Stimulated activated CD8-positive, alpha-beta memory T cell treated with anti-CD3 and anti-CD28 coated beads, Interleukin-7, amount 100 ng/mL, for 1 hour (primary cell): ENCODE measurements at places on chromosomes 3 and 15.

GRCh38 chr3:174377096-174377495, 482.0 kb upstream of the NAALADL2 start:
- DNase-seq = no peak

- DNase-seq = no peak
These were observed 171.8 kb downstream of the FEZF2 start for GRCh38 chr3:62201438-62202035.

DNA sequence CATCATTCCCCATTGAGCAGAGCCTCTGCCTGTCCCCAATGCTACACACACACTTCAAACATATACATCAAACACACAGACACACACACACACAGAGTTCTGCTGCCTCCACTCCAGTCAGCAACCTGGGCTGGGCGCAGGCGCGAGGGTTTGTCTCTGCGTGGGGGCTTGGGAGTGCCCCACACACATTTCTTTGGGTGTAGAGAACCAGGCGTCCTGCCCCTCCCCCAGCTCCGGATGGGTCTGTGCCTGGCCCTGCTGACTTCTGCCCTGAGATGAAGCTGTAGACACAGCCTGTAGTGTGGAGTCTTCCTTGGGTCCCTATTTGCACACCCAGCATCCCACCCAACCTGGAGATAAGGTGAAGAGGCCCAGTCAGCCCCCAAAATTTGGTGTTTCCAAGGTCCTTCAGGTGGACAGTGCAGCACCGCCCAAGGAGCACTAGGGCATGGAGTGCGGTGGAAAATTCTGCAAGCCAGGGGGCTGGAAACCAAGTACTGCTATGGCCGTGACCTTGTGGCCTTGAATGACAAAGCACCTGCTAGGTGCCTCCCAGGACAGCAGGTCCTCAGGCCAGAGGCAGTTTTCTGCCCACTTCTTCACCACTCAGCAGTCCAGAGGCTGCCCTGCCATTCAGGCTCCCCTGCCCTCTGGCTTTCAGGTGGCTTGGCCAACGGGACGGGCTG, 26.8 kb downstream of the FBXW12 start:
- DNase-seq = no peak

GRCh38 chr15:83098079-83098478, 9.4 kb upstream of the TM6SF1 start:
- no peak for DNase-seq

DNA sequence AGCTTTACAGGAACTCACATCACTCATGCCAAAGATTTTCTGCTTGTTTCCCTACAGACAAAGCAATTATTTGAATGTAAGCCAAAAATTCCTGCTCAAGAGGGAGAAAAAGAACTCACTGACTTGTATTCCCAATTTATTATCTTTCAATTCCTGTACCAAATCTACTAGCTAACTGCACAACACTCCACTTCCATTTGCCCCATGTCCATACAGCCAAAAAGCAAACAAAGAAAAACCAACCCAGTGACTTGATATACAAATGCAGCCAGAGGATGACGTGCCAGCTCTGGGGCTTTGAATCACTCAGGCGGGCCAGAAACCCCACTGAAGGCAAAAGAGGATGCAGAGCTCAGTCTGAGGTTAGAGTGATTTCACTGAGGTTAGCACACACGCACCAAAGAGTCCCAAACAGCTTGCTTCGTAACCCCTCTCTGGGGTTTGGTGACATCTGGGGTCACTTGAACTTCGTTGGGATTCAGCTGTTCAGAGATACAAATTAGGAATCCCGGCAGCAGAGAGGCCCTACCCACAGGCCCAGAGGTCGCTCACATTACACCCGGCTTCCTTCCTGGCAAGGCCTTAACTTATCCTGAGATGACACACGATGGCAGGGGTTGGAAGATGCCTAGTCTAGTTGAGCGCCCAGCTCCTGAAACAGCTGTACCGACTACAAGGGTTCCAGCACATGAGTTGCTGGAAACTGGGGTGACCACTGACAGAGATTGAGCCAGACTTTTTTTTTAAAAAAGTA, 1.6 kb downstream of the RFTN1 start:
- peak; percentile 34 for DNase-seq

DNA sequence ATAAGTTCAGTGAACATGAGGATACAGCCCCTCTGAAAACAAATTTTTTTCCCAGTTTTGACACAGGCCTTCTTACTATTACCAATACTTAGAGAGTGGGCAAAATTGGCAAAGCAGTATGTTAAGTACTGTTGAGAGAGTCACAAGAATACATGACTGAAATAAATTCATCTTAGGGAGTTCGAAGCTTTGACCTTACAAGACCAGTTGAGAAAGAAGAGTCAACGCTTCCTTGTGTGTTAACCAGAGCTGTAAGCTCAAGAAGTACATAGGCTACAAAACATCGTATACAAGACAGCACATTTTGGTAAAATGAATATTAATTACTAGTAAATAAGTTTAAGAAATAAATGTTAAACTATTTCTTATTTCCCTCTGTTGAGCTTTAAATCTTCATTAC, 164.4 kb upstream of the RORA start:
- DNase-seq = no peak

- DNase-seq = no peak
These were observed 51.6 kb downstream of the MOBP start for GRCh38 chr3:39519103-39519502.

DNA sequence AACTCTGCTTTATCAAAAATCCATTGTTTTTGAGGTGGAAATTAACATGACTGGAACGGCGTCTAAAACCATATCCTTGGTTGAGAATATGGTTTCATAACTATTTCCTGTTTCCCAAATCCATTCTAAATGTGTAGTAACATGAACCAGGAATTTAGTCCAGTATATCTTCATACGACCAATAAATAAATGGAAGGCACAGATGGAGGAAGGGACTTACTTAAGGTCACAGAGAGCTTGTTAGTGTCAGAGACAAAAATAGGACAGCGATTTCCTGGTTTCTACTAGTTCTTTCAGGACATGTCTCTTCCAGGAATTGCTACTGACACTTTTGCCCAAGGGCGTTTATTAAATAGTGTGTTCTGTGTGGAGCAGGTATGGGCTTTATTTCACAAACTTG, 41.2 kb downstream of the HES1 start:
- DNase-seq = no peak

DNA sequence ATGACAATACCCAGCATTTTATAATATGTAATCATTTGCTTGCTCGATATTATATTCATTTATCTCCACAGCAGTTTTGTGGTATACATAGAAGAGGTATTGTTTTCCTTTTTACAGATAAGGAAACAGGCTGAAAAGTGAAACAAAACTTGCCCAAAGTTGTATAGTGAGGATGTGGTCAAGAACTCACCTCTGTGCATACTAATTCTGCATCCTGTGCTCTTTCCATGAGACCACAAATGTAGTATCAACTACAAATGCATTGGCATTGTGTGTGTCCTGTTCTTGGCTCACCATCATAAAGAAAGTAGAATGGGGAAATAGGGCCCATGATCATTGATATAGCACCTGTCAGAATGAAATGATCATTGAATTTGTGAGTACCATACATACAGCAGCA, 167.3 kb downstream of the NECTIN3 start:
- no peak for DNase-seq

- no peak for DNase-seq
These were observed 55.5 kb upstream of the CMTM7 start for GRCh38 chr3:32336113-32336498.

- peak; percentile 70 for DNase-seq
These were observed 1.0 kb upstream of the ATP1B3 start for GRCh38 chr3:141875374-141875892.

- DNase-seq = no peak
These were observed 45.2 kb downstream of the KLHL25 start for GRCh38 chr15:85749261-85750151.

DNA sequence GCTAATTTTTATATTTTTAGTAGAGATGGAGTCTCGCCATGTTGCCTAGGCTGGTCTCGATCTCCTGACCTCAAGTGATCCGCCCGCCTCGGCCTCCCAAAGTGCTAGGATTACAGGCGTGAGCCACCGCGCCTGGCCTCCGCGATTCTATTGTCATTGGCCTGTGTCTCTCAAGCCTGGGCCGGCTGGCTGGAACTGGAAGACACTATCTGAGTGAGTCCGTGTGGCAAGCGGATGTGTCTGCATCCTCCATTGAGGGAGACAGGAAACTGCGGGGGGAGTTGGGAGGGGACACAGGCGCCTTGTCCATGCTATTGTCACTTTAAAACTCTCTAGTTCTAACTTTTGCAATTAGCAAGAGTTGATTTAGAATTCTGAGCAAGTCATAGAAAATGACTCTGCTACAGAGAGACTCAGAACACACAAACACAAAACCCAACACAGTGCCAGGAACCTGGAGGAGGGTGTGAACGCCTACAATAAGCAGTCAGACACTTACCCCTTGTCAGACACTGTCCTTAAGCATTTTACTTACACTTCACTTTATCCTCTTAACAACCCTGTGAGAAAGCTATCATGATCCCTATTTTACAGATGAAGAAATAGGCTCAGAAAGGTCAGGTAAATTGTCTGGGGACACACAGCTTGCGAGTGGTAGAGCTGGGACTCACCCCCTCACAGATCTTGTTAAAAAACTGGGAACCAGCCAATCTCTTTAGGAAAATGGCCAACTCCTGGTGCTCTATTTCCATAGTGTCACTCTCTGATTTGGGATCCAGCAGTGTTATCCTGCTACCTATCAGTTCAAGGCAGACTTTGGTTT, 38.7 kb downstream of the ANP32A start:
- DNase-seq = no peak

- DNase-seq = no peak
These were observed 128.8 kb upstream of the ZBTB20 start for GRCh38 chr3:115275896-115276295.

DNA sequence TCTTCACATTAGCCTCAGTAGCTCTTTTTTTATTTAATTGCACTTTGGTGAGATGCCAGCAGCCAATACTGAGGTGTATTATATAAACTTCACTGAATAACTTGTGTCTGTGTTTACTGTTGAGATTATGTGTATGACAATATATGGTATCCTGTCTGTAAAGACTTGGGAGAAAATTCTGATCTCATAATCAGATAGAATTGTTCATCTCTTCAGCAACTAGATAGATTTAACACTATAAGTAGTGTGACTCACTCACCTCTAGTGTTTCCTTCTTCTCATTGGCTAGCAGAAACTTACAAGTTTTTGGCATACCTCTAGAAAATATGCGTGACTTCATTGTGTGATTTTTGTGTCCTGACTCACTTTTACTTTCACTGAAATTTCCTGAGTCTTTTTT, 67.6 kb upstream of the TGFBR2 start:
- no peak for DNase-seq

- DNase-seq = no peak
These were observed 231.5 kb upstream of the SETMAR start for GRCh38 chr3:4071481-4072184.
